ENCODE measurements at places on chromosomes 12 and 14.

DNA sequence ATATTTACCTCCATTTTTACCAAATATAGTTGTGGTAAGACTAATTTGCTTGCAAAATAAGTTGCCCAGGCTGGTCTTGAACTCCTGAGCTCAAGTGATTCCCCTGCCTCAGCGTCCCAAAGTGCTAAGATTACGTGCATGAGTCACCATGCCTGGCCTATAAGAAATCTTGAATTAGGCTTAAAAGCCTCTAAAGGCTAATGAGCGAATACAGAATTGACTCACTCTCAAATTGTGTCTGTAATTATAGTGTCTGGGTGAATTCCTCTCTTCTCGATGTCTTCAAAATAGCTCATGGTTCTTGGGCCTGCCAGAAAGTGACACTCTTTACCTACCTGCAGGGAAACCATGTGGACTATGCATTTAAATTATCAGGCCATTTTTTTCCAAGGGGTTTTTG lies 403.5 kb downstream of the SLC16A7 start:
- no peak for DNase-seq

GRCh38 chr12:80494836-80495235 lies 50.8 kb downstream of the PTPRQ start:
- DNase-seq = no peak

DNA sequence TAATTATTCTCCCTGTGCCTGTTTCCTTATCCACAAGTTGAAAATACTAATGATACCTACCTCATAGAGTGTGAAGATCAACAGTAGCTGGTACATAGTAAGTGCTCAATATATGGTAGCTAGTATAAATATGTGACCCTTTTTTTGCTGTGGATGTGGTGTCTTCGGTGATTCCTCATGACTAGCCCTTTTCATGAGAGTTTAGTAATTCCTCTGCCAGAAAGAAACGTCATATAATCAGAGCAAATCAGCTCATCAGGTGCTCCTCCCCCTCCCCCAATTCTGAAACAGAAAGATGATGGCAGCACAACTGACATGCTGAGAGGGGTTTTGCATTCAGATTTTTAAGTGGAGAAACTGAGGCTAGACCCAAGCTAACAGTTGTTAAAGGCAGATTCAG lies 210.8 kb downstream of the SLC41A2 start:
- no peak for DNase-seq

DNA sequence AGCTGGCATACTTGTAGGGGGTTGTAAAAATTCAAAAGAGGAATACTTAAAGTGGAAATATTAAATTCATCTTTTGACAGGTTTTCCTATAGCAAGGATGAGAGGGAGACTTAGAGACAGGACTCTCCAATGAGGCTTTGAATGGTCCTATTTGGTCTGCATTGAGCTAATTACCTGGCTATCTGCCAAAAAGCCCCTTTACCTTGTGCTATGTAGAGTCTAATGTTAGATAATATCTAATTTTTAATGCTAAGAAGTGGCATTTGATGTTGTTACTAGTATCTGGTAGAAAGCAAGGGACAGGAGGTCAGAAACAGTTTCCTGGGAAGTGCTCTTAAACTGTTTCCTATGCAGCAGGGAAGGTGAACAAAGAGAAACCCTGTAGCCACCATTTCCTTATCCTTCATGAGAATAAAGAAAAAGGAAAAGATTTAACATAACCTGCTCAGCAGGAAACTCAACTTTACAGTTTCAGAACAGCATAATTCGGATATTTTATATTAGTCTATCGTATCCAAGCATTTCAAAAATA lies 550.0 kb downstream of the SOX5 start:
- DNase-seq = no peak

- no peak for DNase-seq
Measured at GRCh38 chr14:94581127-94581999, at the start of gene SERPINA5. SERPINA5 (plus strand) TSS chr14:94581426; CDS start chr14:94587363, 5,937 bp downstream.

GRCh38 chr12:89945123-89945522 lies 236.5 kb upstream of the ATP2B1 start:
- no peak for DNase-seq

DNA sequence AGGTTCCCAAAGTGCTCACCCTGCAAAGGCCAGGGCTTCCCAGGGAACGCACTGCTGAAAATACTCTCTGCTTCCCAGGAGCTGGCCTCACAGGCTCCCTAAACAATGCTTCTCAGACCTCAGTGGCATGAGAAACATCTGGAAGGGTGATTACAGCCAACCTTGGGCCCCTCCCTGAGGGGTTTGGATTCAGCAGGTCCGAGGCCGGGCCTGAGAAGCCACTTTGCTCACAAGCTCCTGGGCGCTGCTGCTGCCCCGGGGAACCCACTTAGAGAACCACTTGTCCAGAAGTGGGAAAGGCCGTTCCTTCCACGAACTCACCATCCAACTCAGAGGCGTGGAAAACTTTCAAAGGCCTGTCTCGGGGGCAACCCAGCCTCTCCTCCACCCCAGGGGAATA lies 130.5 kb downstream of the PIWIL1 start:
- DNase-seq = no peak

GRCh38 chr12:122747224-122748135 lies 5.1 kb upstream of the DENR start:
- DNase-seq = no peak

DNA sequence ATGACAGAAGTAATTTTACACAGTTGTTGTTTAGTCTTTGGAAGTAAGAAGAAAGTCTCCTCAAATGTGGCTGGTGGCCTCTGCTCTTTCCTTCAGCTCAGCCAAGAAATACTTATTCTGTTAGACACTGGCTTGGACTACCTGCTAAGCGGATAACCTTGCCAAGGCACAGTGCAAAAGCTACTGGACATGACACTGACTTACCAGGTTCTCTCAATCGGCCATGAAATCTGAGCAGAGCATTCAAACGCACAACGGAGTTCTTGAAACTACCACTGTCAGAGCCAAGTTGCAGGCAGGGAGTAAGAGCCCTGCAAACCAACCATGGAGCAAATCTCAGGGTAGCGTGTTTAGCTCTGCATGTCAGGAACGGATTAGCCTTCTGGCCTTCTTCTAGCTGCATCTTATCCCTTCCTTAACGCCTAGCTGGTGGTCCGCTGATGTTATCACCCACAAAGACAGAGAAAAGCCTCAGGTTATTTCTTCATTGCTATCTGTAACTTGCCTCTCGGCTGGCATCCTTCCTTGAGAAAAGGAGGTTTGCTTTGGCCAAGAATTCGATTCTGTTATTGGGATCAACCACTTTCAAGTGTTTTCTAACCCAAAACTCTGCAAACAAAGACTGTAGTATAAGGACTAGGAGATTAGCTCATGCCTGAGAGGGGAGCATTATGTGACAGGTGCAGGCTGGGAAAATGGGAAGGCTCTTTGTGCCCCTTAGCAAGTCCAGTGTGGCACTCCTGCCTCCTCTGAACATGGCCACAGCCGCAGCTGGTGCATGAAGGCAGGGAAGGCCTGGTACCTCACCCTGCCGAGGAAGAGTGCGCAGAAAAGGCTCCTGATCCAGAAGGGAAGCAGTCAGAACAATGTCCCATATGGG lies 223.4 kb downstream of the GLT1D1 start:
- no peak for DNase-seq

GRCh38 chr12:45648070-45648469 lies 81.4 kb upstream of the ARID2 start:
- DNase-seq = no peak

GRCh38 chr12:42056130-42056529 lies 88.5 kb downstream of the GXYLT1 start:
- peak; percentile 58 for DNase-seq

GRCh38 chr12:119659289-119659897 lies 8.5 kb upstream of the PRKAB1 start:
- DNase-seq = peak; percentile 24

DNA sequence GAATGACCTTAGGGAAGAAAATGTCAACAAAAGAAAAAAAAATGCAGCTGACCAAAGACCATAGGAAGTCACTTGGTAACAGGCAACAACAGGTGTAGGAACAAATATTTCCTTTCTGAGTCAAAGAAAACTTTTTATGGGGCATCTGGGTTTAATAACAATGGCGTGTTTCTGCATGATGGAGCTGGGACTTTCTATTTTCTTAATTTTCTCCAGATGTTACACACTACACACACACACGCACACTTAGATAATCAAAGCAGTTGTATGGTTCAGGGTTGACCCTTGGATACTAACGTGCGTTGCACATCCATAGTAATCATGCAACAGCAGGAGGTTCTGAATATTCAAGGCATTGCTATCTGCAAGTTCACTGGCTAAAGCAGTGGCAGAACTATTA lies 47.9 kb upstream of the NTF3 start:
- DNase-seq = no peak
